ENCODE measurements at places on chromosomes 5 and 9.

GRCh38 chr5:101531026-101531425, 627.9 kb upstream of the ST8SIA4 start:
- DNase-seq = no peak

DNA sequence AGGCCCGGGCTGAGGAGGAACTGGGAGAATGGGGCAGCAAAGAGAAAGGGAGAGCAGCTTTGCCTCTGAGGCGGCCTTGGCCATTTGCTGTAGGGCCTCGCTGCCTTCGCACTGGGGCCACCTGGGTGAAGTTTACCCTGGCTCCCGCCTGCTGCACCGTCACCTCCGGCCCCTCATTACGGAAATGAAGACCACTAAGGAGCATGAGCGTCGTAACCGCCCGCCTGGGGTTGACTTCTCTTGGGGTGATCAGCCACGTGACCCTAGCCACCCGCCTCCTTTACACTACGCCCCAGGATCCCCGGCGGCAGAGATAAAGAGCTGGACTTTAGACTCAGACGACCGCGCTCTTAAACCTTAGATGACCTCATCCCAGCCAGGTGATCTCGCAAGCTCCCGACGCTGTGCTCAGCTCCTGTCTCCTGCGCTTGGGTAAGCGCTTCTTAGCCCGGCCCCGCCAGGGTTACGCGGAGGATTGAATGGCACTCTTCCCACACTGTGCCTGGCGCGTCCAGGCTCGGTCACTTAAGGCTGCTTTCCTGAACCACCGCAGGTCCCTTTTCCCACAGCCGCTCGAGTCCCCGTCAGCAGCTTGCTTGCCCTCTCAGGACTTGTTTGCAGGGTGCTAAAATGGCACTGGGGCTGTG, 107.9 kb upstream of the LARP1 start:
- DNase-seq = peak; percentile 4

GRCh38 chr9:112349008-112349333, 15.6 kb upstream of the PTBP3 start:
- DNase-seq = no peak

DNA sequence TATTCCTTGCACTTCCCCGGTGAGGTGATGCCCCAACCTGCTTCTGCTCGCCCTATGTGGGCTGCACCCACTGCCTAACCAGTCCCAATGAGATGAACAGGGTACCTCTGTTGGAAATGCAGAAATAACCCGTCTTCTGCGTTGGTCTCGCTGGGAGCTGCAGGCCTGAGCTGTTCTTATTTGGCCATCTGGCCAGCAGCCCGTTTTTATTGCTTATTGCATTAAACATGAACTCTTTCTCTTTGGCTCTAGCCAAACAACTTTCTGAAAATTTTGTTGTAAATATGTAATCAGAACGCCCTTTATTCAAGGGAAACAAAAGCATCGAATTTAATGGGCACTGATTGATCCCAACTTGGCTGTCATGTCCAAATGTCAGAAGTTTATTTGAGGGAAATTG, 124.7 kb upstream of the FTMT start:
- DNase-seq = no peak

- no peak for DNase-seq
These were observed 1941.6 kb upstream of the C9orf72 start for GRCh38 chr9:29514862-29515261.

DNA sequence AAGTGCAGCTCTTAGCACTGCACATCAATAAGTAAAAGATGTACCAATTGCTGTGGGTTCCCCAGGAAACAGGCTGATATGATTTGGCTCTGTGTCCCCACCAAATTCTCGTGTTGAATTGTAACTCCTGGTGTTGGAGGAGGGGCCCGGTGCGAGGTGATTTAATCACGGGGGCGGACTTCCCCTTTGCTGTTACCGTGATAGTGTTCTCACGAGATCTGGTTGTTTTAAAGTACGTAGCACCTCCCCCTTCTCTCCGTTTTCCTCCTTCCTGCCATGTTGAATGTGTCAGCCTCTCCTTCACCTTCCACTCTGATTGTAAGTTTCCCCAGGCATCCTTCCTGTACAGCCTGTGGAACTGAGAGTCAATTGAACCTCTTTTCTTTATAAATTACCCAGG, 93.2 kb upstream of the ACTBL2 start:
- no peak for DNase-seq

DNA sequence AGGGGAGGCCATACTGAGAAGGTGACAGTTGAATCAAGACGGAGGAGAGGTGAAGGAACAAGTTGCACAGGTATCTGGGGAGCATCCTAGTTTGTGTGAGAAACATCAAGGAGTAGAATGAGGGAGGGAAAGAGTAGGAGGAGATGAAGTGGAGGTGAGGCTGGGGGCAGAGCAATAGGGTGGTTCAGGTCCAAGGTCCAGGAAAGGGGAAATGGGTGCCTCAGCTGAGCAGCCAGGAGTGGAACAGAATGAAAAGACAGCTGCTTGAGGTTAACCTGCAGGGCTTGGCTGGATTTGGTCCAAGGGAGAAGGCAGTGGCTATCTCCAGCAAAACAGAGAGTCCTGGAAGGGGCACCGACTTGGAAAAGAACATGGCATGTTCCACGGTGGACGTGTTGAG, 5.3 kb downstream of the SLC1A1 start:
- DNase-seq = no peak

- DNase-seq = no peak
These were observed 211.1 kb upstream of the TLE4 start for GRCh38 chr9:79360387-79361347.

DNA sequence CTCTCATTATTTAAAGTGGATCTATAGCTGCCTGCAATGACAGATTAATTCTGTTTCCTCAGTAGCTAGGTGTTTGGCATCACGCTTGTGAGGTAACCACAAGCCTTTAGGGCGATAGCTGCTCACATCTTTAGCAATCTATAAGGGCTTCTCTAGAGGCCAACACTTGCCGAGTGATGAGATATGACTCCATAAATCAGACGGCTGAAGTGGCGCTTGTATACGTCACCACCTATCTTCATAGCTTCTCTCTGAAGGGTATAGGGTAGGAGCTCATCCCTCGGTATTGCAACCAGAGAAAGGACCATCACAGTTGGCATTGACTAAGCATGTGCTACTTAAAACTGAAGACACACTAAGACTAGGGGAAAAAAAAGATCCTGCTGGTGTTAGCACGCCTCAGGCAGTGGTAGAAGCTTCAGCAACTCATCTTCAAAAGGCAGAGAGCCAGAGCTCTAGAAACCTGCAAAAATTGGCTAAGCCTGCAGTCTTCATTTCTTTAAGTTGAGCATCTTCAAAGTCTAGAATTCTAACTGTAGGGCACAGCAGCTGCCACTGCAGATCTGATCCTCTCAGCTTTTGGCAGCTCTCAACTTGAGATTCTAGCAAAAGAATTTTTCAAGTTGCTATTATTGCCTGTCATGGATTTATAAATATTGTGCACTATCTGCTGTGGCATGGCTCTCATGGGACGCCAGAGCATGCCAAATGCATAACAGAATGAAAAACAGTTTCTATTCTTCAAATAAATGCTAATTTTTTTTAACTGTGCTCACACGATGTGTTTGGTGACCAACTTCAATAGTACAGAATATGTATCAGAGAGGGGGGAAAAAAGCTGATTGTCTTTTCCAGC, 37.5 kb downstream of the PSMB7 start:
- DNase-seq = no peak

DNA sequence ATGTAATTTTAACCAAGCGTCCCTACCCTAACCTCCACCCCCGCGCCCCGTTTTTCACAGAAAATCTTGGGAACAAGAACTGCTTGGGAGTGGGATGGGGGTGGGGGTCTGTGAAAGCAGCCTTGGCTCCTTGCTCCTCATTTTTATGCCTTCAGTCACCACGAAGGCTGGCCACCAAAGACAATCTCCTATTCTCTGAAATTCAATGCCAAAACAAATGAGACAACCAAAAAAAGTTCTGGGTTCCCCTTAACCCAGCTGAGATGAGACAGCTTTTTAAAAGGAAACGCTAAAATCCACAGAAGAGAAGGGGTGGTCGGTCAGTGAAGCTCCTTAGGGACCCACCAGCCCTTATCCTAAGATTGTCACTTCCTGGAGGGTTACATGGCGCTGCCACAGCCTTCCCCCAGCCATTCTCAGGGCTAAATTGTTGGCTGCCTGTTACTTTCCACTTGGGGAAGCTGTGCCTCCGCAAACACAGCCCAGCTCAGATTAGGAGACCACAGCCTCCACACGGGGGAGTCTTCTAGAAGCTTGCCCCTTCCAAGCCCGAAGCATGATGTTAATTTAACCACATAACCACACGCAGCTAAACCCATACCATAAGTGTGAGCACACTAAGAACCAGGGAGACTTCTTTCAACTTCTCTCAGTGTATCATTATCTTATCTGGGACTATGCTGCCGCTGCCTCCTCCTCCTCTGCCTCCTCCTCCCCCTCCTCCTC, 136.3 kb downstream of the FOXD1 start:
- DNase-seq = no peak

GRCh38 chr9:70111042-70111602, 67.5 kb downstream of the MAMDC2 start:
- DNase-seq = peak; percentile 44

GRCh38 chr5:176628406-176629228, 1.7 kb downstream of the SNCB start:
- no peak for DNase-seq

DNA sequence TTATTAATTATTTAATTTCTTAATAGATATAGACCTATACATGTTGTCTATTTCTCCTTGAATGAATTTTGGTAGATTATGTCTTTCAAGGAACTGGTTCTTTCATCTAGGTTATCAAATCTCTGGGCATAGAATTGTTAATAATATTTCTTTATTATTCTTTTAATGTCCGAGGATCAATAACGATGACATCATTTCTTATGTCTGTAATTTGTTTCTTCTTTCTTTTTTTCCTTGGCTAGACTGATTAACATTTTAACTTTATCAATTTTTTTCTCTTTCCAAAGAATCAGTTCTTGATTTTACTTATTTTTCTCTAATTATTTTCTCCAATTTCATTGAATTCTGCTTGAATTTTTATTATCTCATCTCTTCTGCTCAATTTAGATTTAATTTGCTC, 156.0 kb downstream of the ISL1 start:
- DNase-seq = no peak

DNA sequence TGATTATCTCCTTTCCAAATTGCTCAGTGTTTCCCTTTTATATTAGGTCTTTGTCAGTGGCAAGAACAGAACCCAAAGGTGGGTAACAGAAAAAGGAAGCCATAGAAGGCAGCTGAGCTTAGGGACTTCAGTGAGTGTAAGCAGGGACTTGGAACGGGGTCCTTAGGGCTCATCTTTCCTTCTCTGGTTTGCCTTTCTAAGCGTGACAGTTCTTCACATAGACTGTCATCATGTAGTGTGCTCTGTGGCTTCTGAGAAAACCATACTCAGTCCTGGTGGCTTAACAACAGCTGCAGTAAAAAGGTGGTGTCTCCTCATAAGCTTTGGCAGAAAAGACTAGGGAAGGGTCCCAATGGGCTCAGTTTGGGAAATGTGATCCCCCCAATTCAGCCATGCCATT, 108.8 kb downstream of the SLC12A2 start:
- DNase-seq = no peak

- DNase-seq = no peak
These were observed 157.0 kb downstream of the SH3GL2 start for GRCh38 chr9:17735859-17736258.

DNA sequence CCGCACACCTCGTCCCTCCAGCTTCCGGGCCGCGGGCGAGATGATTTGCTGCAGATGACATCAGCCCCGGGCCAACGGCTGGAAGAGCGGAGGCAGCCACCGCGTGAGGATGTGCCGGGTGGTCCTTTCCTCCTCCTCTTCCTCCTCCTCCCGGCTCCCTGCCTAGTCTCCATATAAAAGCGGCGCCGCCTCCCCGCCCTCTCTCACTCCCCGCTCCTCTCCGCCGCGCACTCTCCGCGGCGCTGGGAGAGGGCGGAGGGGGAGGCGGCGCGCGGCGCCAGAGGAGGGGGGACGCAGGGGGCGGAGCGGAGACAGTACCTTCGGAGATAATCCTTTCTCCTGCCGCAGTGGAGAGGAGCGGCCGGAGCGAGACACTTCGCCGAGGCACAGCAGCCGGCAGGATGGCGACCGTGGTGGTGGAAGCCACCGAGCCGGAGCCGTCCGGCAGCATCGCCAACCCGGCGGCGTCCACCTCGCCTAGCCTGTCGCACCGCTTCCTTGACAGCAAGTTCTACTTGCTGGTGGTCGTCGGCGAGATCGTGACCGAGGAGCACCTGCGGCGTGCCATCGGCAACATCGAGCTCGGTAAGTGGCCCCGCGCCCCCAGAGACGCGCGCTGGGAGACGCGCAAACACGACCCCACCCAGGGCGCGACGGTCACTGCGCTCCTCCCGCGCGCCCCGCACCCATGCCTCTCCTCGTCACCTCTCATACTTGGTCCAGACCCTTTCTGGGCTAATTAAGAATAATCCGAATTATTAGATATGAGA, at the start of gene MAP1B:
TSS of gene MAP1B (plus strand) at position 345 of the 770 bp plus-strand sequence. CDS start at position 402, 57 bp downstream.
- DNase-seq = no peak

- no peak for DNase-seq
These were observed 666.0 kb upstream of the COX7C start for GRCh38 chr5:85951707-85952210.

DNA sequence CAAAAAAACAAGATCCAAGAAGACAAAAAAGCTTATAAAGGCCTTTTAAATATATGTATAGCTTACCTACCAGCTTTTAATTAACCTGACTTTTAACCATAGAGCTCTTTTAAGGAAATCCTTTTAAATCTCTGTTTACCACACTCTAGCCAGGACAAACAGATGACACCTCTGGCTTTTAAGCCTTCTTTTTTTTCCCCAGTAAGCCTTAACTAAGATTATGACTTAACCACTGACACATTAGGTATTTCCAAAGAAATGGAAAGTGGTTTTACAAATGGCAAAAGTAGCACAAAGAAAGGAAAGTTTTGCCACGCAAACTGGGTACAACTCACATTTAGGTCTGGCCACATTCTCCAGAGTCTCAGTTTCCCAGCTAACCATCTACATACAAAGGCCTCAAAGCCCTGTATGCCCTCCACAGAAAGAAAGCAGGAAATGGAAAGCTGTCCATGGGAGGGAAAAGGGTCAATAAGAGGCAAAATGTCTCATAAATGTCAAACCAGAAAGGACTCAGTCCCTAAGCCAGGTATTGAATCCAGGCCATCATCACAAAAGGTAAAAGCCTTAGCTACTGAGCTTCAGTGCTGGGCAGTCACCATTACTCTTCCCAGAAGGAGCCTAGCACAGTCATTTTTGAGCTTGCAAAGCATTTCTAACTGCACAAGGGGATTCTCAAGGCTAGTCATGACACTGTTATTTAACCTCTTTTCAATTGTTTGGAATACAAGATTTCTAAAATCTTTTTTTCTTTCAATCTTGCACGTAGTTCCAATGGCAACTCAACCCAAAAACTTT, 19.7 kb downstream of the TMEM161B start:
- no peak for DNase-seq

DNA sequence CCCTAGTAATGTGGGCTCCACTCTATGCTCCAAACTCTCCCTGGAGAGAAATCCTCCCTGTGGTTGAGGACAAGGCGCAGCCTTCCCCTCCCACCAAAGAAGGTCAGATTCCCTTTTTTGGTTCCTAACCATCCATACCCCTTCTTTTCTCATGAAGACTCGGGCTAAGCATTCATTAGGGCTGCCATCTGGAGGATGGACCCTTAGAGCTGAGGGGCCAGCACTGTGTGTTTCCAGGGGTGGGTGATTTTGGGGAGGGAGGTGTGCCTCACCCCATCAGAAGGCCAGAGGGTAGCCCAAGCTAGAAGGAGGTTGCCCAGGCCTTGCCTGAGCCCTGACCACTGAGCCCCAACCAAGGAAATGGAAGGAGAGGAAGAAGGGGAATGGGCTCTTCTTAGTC, 36.8 kb downstream of the TGFBI start:
- DNase-seq = no peak
